ENCODE measurements at places on chromosomes 5 and 9. TPM values are rescaled to one million over a fixed set of nuclear protein-coding genes. Genes with fewer than 3 reads are reported as not detected.

FUBP3 gene
- total RNA-seq = 26.2 TPM

SLC35D2 gene
- 16.0 TPM for total RNA-seq

LECT2 gene
- total RNA-seq = not detected

PANK3 gene
- 28.8 TPM for total RNA-seq

FAM219A gene
- total RNA-seq = 10.6 TPM

CFAP157 gene
- total RNA-seq = not detected

CDH10 gene
- not detected for total RNA-seq

SPINK7 gene
- not detected for total RNA-seq

AHRR gene
- total RNA-seq = 16.0 TPM

GRIA1 gene
- total RNA-seq = not detected

ROR2 gene
- total RNA-seq = 49.7 TPM
